ENCODE measurements at places on chromosomes 1 and 21. TPM values are rescaled to one million over a fixed set of nuclear protein-coding genes. Genes with fewer than 3 reads are reported as not detected.

The FCRL6 gene
- total RNA-seq, result not detected

The TPTE gene
- total RNA-seq, result not detected

The SLC2A5 gene
- 0.17 TPM for total RNA-seq

The FNDC5 gene
- 0.54 TPM for total RNA-seq
